CD14-positive monocyte (primary cell): ENCODE measurements at places on chromosomes 4 and X. TPM values are rescaled to one million over a fixed set of nuclear protein-coding genes. Genes with fewer than 3 reads are reported as not detected.

Gene RWDD4
- 21.2 TPM for polyA plus RNA-seq

Gene USP17L26
- polyA plus RNA-seq: not detected

Gene MAGEA12
- not detected for polyA plus RNA-seq

Gene FGFBP1
- polyA plus RNA-seq: not detected in 2 replicates

Gene EFHC2
- 0.05 TPM in 1 of 2 replicates, not detected in the other for polyA plus RNA-seq

Gene APEX2
- 14.4 TPM for polyA plus RNA-seq

Gene RUFY3
- polyA plus RNA-seq: 11.1 TPM

Gene UGT8
- polyA plus RNA-seq: not detected

Gene DDX53
- not detected for polyA plus RNA-seq

Gene CD40LG
- 0.09 TPM for polyA plus RNA-seq

Gene COX7B
- 560 TPM for polyA plus RNA-seq

Gene MND1
- polyA plus RNA-seq: not detected in 2 replicates

Gene SRPX2
- polyA plus RNA-seq: not detected in 2 replicates

Gene KCNIP4
- 0.09 TPM for polyA plus RNA-seq

Gene TLR1
- 62.2 TPM for polyA plus RNA-seq

Gene EVC
- polyA plus RNA-seq: 0.33 and 0.36 TPM in 2 replicates
